ENCODE measurements at places on chromosomes 6 and 20.

- DNase-seq: no peak
These were observed 18.6 kb downstream of the CCDC167 start for GRCh38 chr6:37480951-37481534.

GRCh38 chr6:132650429-132650828, 8.6 kb downstream of the TAAR1 start:
- no peak for DNase-seq

DNA sequence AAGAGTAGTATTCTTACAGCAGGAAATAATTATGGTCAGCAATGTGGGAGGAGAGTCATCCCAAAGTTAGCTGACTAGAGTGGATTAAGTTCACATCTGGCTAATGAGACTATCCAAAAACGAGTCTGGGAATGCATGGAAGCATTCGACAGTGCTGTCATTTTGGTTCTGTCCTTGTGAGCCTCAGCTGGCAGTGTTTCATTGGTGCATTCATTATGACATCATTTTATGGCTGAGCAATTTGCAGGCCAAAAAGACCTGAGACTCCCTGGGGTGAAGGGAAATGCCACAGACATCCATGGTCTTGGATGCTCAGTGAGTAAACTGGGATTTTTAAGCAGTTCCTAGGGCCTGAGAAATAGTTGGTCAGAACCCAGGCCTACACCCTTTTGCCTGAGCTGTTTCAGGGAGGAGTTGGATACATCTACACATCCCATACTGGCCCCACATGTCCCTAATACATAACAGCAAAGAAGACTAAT, 196.4 kb upstream of the CCN2 start:
- DNase-seq: no peak

DNA sequence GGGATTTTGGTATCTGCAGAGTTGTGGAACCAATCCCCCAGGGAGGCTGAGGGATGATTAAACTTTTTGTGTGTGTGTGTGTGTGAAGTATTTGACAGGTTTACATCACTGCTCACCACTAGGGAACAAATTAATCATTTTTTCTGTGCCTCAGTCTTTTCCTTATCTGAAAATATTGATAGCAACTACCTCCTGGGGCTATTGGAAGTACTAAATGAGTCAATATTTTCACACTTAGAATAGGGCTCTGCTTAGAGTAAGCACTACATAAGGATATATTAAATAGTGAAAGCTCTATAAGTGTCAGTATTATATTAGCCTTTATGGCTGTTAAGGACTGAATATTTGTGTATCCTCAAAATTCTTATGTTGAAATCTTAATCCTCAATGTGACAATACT, 155.2 kb upstream of the UST start:
- DNase-seq: no peak

DNA sequence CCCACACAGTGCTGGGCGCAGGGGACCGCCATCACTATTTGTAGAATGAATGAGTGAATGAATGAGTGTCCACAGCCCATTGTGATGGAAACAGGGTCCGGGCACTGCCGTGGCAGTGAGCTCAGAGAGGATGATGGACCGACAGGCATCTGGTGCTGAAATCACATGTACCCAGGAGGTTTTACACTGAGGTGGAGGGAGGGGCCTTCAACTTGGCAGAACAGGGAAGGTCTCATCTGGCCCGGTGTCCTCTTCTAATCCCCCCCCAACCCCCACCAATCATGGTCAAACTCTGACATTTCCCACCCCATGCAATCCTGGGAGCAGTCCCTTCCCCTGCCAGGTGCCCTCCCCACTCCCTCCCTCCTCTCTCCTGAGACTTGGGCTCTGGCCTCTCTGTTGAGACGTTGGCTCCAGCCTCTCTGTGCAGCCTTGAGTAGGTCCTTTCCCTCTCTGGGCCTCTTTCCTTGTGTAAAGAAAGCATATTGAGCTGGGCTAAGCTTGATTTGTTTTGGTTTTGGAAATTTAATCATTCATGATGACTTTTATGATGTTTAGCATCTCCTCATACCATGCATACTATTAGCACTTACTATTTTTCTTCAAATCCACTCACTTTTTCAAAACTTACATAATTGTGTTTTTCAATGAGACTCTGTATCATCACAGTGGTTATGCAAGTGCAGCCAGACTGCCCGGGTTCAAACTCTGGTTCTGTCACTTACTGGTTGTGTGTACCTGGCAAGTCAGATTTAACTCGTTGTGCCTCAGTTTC, 10.8 kb downstream of the KIAA1755 start:
- no peak for DNase-seq

- no peak for DNase-seq
These were observed 385.0 kb downstream of the CD83 start for GRCh38 chr6:14502551-14502950.

DNA sequence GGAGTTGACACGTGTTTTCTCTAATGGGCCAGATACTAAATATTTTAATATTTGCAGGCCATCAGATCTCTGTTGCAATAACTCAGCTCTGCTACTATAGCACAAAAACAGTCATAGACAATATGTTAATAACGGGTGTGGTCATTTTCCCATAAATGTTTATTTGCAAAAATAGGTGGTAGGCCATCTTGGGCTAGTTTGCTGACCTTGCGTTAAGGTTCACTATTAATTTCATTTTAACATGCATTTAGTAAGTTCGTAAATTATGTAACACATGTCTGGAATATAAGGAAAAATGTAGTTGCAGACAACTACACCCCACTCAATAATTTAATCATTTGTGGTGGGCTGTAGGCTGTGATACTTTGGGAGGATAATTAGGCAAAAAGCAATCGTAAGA, 577.8 kb downstream of the PKHD1 start:
- DNase-seq: no peak

DNA sequence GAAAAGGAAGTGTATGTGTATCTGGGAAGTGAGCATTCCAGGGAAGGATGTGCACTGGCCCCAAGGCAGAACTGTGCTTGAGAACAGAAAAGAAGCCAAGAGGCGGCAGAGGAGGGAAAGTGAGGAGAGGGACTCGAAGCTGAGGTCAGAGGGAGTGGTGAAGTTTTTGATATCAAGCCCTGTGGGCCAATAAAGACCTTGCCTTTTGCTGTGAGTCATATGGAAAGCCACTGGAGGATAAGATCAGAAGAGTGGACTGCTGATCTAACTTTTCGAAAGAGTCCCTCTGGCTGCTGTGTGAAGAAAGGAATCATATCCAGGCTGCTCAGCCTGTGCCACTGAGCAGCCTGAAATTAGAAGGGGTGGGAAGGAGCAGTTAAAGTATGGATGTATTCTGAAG, 99.4 kb downstream of the EYA4 start:
- no peak for DNase-seq

GRCh38 chr20:8722277-8722928, 346.5 kb upstream of the PLCB4 start:
- no peak for DNase-seq

DNA sequence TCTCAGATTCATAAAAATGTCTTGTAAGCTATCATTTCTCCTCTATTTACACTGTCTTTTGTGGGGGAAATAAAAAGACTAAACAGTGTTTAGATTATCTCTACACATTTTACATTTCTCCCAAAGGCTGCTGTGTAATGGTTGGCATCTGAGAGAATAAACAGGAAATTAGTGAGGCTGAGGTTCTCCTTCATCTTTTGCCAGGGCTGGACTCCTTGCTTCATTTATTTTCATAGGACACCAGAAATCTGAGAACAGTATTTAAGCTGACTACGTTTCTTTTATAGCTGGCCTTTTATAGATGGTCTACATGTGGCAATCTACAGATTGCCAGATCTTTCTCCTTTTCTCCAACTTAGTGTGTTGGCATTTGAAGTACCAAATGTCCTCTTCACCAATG, 41.5 kb downstream of the PLCB4 start:
- no peak for DNase-seq

DNA sequence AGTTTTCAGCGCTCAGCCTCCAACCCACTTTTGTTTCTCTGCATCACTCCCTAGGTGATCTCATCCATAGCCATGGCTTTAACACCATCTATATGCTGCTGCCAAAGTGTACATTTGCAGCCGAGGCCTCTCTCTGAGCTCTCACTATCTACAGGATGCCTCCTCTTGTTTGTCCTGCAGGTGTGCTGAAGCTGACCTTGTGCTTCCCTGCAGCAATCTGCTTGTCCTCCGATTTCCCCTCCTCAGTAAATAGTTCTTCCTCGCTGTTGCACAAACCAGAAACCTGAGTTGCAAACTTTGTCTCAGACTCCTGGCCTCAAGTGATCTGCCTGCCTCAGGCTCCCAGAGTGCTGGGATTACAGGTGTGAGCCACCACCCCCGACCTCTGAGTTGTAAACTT, 3.7 kb upstream of the TXNDC5 start:
- no peak for DNase-seq

- no peak for DNase-seq
These were observed 151.1 kb upstream of the JAG1 start for GRCh38 chr20:10824750-10825500.

DNA sequence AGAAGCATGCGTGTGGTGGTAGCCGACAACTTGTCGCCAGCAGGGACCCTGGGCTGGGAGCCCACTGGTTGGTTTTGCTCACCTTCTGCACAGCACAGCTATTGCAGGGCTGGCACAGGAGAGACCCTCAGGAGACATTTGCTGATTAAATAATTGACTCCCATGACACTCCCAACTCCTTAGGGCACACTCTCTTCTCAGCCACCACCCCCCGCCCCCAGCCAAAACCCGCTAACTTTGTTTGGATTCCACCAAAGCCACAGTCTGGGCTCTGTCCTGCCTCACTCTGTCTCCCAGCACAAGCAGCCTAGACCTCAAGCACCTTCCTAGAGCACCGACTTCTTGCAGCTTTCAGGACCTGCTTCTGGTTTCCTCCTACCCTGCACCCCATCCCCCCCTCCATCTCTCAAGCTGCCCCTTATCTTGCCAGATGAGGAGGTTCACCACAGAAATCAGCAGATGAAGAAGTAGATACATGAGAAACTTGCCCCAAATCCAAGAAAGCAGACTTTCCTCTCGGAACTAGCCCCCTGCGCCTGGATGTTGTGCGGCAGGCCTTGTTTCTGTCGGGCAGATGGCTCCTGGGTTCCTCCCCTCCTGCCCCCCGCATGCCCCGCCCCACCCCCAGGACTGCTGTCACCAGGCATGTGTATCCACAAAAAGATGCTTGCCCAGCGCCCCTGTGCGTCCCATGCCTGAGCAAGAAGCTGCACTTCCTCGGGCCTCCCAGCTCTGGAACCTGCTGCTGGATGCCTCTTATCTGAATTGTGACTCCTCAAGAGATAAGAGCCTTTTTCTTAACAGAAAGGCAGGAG, 35.0 kb upstream of the CD93 start:
- DNase-seq: no peak

Data from activated CD8-positive, alpha-beta memory T cell treated with anti-CD3 and anti-CD28 coated beads for 1 hour (primary cell).